G401 (cell line): ENCODE measurements at places on chromosomes 3 and 15. TPM values are rescaled to one million over a fixed set of nuclear protein-coding genes. Genes with fewer than 3 reads are reported as not detected.

GRCh38 chr3:171980578-171981270 is 58.7 kb upstream of the FNDC3B start:
- no peak for DNase-seq

- DNase-seq: peak; percentile 58
These were observed 41.8 kb upstream of the SETMAR start for GRCh38 chr3:4261406-4261805.

GRCh38 chr3:58557491-58557890 is 19.7 kb downstream of the FAM107A start:
- DNase-seq: no peak

TFDP2 gene
- 39.7 and 168 TPM in 2 replicates for total RNA-seq

GRCh38 chr15:89192766-89193165 is 28.6 kb downstream of the RLBP1 start:
- no peak for DNase-seq

GRCh38 chr3:195134431-195134830 is 136.5 kb downstream of the XXYLT1 start:
- DNase-seq: no peak

GOLGA8J gene
- total RNA-seq: not detected in 2 replicates

- DNase-seq: no peak
These were observed 688.8 kb upstream of the CCDC54 start for GRCh38 chr3:106688464-106688863.

CLPX gene
- total RNA-seq: 29.8 and 34.3 TPM in 2 replicates

DNA sequence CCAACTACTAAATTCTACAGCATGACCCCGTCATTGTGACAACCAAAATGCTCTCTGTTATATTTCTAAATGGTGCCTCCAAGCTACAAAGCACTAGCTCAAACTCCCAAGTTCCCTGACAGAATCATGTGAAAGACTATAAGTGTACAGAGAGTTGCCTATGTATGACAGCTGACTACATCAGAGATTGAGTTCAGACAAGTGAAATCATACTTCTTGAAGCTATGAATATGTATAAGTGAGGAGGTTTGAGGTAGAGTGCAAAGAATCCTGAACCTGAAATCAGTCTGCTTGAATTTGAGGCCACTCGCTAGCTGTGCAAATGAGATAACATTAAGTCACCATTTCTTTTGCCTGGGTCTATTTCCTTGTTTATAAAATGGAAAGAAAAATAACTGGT is 63.9 kb upstream of the TP63 start:
- DNase-seq: no peak
